ENCODE measurements at places on chromosomes 6 and 20.
A peak's percentile ranks its signal among the peaks of the same experiment; 100 is the strongest.

GRCh38 chr20:64192406-64192805 is 28.2 kb downstream of the MYT1 start:
- DNase-seq, result no peak

- DNase-seq, result no peak
Observed at GRCh38 chr6:2235777-2236495, 9.5 kb downstream of the GMDS start.

DNA sequence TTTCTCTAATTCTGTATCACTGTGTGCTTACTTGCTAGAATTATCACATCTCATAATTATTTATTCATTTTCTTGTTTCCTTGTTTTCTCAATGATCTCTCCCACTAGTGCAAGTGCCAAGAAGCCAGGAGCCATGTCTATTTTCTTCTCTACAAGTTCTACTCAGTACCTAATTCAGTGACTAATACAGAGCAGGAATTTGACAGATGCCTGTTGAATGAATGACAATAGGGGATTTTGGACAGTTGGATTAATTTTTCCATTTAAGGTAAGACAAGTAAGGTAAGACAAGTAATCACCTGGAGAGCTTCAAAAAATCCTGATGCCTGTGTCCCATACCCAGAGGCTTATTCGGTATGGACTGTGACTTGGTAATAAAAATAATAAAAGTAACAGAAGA is 81.0 kb downstream of the EDN1 start:
- no peak for DNase-seq

DNA sequence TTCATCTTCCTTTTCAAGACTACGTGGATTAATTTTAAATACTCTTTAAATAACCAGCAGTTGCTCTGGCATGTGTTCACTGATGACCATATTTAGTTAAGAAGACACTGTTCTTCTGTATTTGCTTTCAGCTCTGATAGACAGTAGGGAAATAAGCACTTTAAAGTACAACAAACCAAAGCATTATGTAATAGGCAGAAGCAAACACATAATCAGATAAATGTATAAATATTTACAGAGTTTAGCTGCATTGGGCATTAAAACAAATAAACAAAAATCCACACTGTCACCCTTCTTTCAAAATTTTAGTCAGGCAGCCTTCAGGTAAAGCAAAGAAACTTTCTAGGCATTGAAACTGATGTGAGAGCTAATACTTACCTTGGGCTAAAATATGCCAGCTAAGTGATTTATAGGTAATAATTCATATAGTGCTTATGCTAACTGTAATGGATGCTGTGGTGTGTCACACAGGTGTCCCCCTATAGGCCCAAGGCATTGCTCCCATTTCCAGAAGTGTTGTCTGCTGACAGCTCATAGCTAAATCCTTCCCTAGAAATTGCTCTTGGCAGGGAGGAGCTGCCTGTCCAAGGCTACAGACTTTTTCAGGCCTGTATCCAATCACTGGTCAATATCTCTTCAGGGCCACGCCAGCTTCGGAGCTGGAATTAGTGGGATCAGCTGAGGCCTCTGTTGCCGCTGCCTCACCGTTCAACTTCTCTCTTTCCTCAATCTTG is 111.5 kb upstream of the CITED2 start:
- DNase-seq, result no peak

- no peak for DNase-seq
Observed at GRCh38 chr20:34210271-34210670, 31.0 kb upstream of the ASIP start.

DNA sequence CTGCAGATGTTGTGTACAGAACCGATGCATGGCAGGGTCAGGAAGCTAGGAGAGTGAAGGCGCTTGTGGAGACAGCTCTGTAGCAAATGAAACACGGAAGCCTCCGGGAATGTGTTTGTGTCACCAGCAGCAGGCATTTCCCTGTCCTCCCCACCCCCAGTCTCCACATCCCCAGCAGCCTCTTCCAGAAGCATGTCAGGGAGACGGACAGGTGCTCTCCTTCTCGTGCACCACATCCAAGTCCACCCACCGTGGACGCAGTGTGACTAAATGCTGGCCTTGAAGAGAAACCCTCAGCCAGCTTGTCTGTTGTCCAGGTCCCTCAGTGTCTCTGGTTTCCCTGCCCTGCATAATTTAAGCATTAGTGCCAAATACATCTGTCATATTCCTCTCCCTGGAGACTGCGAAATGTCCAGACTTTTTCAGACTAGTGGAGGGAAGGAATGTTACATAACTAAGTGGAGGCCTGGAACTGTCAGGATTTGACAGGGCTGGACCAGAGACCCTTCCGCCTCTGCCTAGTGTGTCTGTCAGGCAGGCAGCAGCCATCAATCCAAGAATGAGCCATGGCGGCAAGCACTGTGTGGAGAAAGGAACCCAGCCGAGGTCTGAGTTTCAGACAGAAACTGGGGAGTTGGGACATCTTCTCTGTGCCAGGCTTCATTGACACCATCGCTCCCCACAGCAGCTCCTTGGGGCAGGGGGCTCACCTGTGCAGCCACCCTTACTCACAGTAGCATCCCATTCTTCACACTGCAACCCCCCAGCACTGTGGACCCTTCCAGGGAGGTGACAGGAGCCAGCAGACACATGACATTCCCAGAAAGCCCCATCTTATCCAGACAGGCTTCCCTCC is 26.6 kb upstream of the PI16 start:
- no peak for DNase-seq

GRCh38 chr6:128029826-128030225 is 129.0 kb upstream of the THEMIS start:
- DNase-seq, result no peak

DNA sequence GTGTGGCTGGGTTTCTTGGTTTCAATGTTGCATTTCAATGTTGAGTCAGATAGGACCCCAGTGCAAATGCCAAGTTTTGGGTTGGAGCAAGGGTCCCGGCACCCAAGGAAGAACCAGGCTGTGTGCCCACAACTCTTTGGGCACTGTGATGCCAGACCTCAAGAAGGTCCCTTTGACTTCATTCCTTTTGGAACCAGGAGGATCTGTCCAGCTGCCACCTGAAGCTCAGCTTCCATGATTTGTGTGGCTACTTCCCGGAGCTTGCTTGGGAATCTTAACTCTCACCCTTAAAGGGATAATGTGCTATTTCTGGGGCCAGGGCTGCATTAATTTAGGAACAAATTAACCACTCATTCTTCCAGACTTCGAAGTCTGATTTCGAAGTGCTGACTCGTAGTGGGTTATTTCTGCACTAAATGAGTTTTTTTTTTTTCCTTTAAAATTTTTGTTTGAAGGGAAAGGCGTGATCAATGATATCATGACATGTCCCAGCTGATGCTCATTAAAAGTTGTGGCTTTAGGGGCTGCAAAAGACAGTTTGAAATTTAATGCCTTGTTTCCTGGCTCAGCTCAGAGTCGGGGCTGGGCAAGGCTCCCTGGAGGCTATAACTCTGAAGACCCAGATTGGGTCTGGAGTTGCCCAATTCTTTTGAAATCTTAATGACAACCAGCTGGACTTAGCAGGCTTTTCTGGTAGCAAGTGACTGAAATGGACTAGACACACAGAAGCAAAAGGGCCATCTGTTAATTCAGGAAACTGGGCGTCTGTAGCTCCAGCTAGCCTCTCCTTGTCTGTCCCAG is 24.0 kb upstream of the PHACTR3 start:
- DNase-seq, result no peak

- DNase-seq, result no peak
Observed at GRCh38 chr20:18007534-18008292, 38.9 kb downstream of the MGME1 start.

DNA sequence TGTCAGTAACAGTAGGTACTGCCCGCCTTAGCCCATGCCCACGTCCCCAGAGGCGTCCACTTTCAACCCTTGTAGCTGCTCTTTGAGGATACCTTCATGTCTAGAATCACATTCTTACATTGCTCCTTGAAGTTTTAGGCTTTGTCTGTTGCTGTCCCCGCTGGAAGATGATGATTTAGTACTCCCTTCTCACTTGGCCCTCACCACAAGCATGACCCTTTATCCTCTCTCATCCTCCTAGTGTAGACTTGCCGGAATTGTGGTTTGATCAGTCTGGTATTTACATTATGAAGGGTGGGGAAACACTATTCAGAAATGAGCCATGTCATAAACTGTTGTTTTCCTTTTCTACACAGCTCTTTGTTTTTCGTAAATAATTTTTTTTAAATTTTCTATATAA is 87.4 kb downstream of the ARID1B start:
- DNase-seq, result no peak

GRCh38 chr6:150417899-150418826 is 49.4 kb downstream of the IYD start:
- DNase-seq, result no peak

- no peak for DNase-seq
Observed at GRCh38 chr6:71206089-71206488, 82.5 kb upstream of the OGFRL1 start.

GRCh38 chr6:107965746-107966145 is 7.7 kb upstream of the SEC63 start:
- no peak for DNase-seq

GRCh38 chr6:45688180-45688579 is 310.4 kb upstream of the SUPT3H start:
- no peak for DNase-seq

DNA sequence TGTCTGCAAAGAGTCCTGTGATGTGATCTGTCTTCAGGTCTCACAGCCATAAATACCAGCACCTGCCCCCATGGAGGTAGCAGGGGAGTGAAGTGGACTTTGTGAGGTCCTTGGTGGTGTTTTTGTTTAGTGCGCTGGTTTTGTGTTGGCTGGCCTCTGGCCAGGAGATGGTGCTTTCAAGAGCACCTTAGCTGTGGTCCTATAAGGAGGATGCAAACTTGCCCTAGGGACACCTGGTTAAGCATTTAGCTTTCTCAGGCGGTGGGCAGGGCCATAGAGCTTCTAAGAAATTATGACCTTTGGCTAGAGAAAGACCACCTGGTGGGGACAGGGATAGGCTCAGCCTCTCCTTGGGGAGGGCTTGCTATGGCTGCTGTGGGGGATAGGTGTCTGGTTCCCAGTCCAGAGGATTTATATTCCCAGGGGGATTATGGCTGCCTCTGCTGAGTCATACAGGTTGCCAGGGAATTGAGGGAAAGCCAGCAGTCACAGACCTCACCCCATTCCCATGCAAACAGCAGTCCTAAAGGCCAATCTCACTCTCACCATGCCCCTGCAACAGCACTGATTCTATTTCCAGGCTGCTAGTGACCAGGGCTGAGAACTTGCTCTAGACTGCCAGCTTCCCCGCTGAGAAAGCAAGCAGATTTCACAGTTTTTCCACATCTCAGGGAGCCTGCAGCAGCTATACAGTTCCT is 259.3 kb downstream of the TFAP2B start:
- peak; percentile 13 for DNase-seq

DNA sequence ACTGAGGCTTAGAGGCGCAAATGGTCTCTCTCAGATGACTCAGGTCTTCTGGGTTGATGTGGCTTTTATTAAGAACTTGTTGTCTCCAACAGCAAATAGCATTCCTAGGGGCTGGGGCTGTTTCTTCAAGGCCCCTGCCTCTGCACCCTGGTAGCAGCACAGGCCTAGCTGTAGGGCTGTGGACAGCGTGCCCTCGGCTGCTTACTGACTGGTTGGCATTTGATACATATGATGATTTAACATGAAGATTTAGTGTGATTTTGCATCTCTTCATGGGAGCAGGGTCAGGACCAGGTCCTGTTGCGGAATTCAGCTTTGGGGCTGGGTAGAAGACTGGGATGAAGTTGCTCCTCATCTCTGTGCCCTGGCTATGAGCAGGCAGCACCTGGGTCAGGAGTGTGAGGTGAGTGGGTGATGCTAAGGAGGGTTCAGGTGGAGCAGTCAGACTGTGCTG is 24.3 kb upstream of the IER3 start:
- no peak for DNase-seq

- DNase-seq, result no peak
Observed at GRCh38 chr20:31827059-31827458, 7.9 kb downstream of the MYLK2 start.

GRCh38 chr6:140062043-140063020 is 687.9 kb upstream of the CITED2 start:
- no peak for DNase-seq

- DNase-seq, result peak; percentile 61
Observed at GRCh38 chr6:40585651-40586269, 1.4 kb downstream of the LRFN2 start.

DNA sequence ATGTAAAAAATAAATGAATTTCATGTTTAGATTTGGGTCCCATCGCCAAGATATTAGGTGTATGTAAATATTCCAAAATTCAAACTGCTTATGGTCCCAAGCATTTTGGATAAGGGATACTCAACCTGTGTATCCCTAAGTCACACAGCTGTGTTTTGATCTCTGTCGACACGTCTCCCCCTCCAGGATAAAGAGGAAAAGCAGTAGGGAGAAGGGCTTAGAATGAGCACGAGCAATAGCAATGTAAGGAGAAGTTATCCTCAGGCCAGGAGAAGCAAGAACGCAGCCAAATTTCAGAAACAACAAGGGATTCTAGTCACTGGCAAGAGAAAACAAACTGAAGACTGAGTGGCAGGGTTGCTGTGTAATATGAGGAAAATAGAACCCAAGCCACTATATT is 181.2 kb downstream of the AIG1 start:
- DNase-seq, result no peak

GRCh38 chr6:37990762-37991525 is 171.4 kb downstream of the ZFAND3 start:
- no peak for DNase-seq

GRCh38 chr6:6002848-6003620 is 3.7 kb downstream of the NRN1 start:
- DNase-seq, result no peak
